Stimulated activated naive CD4-positive, alpha-beta T cell treated with Interleukin-2 at 50 U/mL for 16 hours (primary cell): ENCODE measurements at places on chromosomes 3 and 15.

DNA sequence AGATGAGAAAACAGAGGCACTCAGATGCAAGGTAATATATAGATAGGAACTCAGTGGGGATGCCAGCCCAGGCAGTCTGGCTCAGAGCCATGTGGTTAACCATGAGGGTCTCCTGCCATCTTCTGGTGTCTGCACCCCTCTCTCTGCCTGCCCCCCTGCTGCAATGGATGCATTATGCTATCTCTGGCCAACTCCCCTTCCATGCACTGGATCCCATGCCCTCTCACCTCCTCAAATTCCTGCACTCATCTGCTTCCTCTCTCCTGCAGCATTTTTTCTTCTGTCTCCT, 163.2 kb downstream of the STT3B start:
- DNase-seq, result no peak

DNA sequence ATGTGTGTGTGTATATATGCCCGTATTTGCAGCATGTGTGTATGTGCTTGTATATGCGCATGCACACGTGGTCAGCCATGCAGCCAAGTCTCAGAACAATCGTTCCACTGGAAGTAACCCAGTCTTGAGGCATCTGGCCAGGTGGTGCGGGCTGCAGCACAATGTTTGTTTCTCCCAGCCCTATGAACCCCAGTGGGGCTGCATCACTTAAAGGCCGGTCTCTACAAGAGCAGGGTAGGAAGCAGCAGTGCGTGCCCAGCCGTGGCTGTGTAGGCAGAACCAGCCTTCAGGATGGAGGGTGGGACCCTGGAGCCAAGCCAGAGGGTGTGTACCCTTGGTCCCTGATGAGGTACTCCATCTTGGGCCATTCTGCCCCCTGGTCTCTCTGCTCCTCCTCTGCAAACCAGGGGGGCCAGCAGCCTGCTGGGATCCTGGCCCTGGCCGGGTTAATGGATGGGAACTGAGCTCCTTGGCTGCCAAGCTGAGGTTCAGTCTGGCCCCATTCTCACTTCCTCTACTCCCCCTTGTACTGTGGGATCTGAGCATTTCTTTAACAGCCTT, 11.8 kb downstream of the KLF13 start:
- DNase-seq, result no peak

DNA sequence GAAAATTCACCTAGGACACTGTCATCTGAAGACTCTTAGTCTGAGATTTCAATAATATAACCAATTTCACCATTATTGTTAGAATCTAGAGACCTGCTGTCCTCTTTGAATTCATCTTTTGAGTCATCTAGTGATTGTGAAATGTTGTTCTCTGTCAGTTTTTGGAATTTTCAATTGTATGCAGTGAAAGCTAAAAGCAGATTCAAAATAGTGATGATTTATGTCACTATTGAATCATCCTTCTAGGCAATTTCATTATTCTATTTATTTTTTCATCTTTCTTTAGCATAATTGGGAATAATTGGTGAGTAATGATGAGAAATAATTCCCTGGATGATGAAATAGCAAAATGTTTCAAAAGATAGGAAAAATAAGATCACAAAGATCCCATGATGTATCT, 101.7 kb upstream of the EIF1B start:
- no peak for DNase-seq

DNA sequence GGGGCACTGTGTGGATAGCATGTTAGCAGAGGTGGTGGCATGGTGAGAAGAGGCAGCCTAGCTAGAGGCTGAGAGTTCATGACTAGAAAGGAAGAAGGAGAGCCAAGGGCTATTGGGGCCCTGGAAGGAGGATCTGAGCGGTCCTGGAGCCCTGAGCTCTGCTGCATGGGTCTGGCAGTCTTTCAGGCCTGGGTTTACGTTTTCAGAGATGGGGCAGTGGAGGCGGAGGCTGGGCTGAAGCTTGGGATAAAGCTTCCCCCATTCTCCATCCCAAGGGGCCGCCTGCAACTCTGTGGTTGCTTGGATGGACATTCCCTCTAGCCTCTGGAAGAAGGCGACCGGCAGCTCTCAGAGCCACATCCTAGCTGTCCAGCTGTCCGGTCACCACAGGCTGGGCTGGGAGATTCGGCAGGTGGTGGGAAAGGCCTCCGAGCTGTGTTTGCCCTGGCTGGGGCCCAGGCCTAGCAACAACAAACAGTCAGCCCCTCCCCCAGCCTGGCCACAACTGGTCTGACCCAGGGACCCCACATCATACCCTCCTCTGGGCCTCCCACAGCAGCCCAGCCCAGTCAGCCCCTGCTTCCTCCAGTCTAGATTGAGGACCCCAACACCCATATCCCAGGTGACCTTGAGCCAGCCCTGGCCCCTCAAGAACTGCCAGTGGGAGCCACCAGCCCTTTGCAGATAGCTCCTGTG, 1.8 kb upstream of the SLC38A3 start:
- DNase-seq, result no peak

DNA sequence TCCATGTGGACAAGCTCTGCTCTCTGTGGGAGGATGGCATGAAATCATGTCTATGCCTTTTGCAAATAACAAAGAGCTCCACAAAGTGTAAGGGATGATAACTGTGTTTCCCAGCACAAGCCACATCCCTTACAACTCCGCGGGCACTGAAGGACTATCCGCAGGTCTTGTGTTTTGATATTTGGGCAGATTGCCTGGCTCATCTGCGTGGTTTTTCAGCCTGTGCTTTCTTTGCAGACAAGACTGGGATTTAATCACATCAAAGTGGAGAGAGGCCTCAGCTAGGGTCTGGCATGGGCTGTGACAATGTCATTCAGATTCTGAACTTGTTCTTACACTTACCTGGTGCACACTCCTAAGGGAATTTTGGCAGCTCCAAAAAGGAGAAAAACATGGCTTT, 30.2 kb upstream of the CA12 start:
- DNase-seq, result no peak

- no peak for DNase-seq
Measured at GRCh38 chr3:124395584-124396338, 334.5 kb upstream of the UMPS start.

DNA sequence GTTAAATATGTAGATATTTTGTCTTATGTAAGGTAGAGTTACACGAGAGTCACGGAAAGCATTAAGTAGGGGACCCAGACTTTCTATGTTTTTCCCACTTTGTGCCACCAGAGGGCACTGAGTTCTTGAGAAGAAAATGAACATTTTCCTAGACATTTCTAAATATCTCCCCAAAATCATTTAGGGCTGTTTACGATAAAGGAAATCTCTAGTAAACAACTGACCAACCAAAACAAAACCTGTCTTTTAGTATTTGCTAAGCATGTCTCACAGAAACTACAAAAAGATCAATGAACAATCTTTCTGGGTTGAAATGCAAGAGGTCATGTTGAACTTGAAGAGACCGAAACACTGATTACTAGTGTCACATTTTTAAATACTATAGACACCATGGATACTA, 16.1 kb downstream of the POU1F1 start:
- DNase-seq, result peak; percentile 10

- DNase-seq, result no peak
Measured at GRCh38 chr3:83250613-83251012, 1489.2 kb upstream of the GBE1 start.

DNA sequence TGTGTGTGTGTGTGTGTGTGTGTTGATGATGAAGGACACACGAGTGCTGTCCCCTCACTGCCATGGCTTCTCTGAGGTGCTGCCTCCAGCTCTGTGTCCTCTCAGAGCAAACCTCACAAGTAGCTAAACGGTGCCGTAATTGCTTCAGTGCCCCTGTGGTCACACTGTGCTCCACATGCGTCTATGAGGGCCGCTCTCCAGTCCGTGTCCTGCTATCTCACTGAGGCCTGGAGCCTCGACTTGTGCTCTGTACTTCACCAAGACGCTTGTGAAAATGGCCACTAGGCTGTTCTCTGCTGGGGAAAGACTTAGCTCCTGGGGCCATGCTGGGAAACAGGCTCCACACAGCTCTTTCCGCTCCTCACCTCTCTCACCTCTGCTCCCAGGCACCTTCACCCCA, 65.4 kb upstream of the CGNL1 start:
- no peak for DNase-seq

- DNase-seq, result no peak
Measured at GRCh38 chr15:29376590-29376989, 107.0 kb upstream of the NSMCE3 start.

DNA sequence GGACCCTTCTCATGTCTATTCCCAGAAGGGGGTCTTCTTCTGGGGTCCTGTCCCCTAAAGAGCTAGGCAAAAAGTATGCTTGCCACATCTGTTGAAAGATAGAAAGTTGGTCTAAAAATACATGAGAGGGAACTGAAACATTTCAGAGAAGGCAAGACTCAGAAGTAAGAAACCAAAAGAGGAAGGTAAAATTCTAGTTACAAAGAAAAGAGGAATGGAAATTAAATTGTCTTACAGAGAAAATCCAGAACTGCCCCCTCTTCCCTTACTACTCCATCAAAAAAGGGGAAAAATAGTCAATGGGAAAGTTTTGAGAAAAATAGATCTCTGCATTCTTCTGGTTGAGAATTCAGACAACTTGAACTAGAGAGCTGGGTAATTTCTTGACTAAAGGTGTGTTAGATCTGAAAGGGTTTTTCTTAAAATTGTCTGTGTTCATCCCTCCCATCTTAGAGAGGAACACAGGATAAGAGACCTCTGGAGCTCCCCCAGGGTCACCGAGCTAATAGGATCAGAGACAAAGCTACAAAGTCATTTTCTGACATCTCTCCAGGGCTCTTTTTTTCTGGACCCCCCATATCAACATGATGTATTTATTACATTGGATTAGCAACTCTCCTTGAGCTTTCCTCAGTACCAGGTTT, 32.3 kb upstream of the CCR2 start:
- no peak for DNase-seq

DNA sequence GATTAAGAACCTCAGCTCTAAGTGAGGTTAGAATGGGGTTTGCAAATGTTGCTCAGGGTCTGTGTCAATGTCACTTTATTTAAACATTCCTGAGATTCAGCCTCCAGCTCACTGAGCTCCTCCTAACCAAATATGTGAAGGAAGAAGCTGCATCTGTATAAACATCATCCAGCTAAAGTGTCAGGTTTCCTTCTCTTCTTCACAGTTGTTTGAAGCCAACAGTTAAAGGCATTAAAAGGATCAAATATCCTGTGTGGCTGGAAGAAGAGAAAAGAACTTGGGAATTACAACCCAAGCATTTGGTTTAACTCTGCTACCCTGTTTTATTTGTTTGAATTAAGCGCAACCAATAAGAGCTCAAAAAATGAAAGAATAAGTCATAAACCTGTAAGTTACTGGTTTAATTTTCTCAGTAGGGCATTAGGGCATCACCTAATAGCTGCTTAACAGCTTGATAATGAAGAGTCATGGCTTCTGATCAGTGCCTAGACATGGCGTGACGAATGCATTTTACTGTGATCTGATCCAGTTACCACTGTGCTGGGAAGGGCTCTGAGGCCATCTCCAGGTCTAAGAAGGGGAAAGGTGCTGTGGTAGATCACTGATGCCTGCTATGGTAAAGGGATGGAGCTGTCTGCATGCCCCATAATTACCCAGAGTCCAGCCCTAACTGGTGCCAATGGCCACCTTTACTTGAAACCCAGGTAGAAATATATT, 165.7 kb upstream of the TSC22D2 start:
- no peak for DNase-seq

GRCh38 chr15:75230551-75231371, 27.4 kb upstream of the GOLGA6C start:
- no peak for DNase-seq

GRCh38 chr15:94412979-94413746, 181.8 kb downstream of the MCTP2 start:
- DNase-seq, result no peak

GRCh38 chr3:190746986-190747385, 115.5 kb downstream of the GMNC start:
- no peak for DNase-seq

- peak; percentile 17 for DNase-seq
Measured at GRCh38 chr3:152243721-152244516, 24.8 kb upstream of the MBNL1 start.

- DNase-seq, result no peak
Measured at GRCh38 chr3:194447657-194448056, 39.1 kb downstream of the ATP13A3 start.

DNA sequence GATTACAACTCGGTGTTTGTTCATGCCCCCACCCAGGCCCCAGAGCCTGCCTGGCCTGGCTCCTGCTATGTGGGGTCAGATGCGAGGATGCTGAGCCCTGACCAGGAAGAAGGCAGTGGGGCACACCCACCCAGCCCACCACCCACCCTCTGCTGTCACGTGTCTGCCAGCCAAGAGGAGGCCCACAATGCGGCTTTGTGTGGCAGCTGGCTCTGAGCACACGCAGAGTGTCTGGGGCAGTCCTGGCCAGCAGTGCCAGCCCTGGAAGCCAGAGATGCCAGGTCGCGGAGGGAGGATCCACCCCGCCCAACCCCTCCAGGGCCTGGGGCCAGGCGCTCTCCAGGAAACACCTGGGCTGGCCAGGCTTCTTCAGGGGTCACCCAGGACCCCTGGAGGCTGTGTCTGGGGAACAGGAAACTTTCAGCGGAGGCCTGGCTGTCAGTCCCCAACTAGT, 26.4 kb upstream of the KLF13 start:
- DNase-seq, result no peak

DNA sequence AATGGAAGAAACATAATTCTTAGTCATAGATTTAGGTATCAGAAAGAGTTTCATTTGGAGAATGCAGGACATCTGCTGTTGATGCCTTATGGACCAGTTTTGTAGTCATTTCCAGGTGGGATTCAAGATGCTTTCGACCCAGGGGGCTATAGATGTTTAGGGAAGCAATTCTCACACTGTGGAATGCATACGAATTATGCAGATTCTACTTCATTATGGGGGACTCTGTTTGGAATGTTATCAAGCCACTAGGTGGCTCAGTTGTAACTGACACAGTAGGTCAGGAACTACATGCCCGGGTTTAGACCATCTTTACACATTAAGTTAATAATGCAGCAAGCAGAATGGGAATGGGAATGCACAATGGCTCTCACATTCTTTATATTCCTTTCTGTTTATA, 1359.8 kb downstream of the ZPLD1 start:
- no peak for DNase-seq

DNA sequence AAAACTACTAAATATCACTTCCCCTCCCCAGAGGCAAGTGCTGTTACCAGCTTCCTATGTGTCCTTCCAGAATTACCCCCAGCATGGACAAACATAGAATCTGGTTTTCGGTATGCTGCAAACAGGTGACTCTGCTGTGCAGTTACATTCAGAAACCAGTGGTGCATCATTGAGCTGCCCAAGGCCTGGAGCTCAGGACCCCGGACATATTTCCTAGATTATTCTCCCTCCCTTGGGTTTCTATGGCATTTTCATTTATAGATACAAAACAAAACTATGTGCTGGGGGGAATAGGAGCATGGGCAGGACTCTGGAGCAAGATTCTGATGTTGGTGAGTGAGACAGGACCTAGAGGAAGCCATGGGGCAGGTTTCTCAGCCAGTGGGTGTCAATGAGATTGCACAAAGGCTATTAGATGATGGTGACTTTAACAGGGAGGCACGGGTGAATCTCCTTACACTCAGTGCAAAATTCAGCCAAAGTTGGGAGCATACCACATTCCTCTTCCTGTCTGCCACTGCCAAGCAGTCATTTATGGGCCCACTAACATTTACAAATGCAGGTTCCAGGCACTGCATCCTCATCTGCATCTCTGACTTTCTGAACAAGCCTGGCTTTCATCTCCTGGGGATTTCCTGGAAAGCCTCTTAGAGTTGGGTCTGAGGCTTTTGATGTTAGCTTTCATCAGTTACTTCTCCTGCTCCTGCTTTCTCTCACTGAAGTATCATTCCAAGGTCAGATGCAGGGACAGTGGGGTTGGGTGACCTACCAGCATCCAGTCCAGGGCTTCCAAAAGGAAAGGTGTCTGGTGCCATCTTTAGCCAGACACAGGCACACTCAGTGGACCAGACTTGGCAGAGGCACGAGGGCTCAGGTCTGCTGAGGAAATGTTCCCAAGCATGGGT, 44.5 kb downstream of the CMTM7 start:
- DNase-seq, result no peak
